GM12892 (cell line): ENCODE measurements at places on chromosomes 2 and 18.

DNA sequence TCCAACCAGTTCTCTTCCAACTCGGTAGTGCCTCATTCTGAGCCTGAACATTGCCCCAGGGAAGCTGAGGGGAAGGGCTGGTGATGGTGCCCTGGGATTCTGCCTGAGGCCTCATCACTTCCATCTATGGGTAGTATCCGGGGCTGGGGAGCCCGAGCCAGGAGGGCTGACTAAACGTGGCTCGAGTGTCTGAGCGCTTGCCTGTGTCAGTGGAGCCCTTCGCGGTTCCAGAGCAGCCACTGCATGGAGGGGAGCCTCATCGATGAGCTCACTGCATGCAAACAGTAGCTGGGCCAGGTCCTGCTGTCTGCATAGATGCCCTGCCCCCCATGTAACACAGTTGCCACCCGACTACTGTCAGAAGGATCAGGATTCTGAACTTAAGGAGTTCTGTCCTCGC, 129.3 kb downstream of the GLI2 start:
- no peak for DNase-seq

GRCh38 chr2:42288811-42289210, 72.2 kb downstream of the COX7A2L start:
- DNase-seq, result no peak

DNA sequence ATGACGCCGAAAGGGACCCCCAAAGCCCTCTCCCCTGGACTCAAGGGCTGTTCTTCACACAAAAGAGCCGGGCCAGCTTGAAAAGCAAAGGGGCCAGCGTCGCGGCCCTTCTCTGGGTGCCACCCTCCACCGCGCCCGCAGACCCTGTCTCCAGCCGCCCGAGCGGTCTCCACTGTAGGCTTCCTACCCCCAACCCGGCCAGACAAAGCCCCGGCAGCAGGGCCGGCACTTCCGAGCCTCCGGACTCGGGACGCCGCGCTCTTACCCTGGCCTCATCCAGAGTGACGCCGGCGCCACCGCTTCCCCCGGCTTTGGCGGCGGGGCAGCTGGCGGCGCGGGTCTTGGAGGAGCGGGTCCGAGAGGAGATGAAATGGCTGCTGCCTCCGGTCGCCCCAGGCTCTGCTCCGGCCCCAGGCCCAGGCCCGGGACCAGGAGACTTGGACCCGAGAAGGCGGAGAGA, 603 bp downstream of the ATAD2B start:
- no peak for DNase-seq

- no peak for DNase-seq
These were observed 27.3 kb upstream of the INHBB start for GRCh38 chr2:120318626-120319025.

- no peak for DNase-seq
These were observed 96.7 kb upstream of the COL5A2 start for GRCh38 chr2:189276277-189276676.

GRCh38 chr2:206721256-206721920, 3.2 kb upstream of the DYTN start:
- no peak for DNase-seq

- DNase-seq, result no peak
These were observed 26.4 kb downstream of the ST3GAL5 start for GRCh38 chr2:85862426-85862825.
